Hindlimb muscle (tissue), 1 donor: ENCODE measurements at places on chromosomes 6 and 20. TPM values are rescaled to one million over a fixed set of nuclear protein-coding genes. Genes with fewer than 3 reads are reported as not detected.

FANCE gene
- 27.8 TPM for polyA plus RNA-seq

LTB gene
- polyA plus RNA-seq = 1.5 TPM

MRAP2 gene
- polyA plus RNA-seq = 21.4 TPM

GPX5 gene
- not detected for polyA plus RNA-seq

HLA-DPB1 gene
- polyA plus RNA-seq = 19.2 TPM

SLC16A10 gene
- polyA plus RNA-seq = 7.6 TPM

GRCh38 chr20:51122931-51123658, 100.2 kb upstream of the KCNG1 start:
- DNase-seq = no peak

DNA sequence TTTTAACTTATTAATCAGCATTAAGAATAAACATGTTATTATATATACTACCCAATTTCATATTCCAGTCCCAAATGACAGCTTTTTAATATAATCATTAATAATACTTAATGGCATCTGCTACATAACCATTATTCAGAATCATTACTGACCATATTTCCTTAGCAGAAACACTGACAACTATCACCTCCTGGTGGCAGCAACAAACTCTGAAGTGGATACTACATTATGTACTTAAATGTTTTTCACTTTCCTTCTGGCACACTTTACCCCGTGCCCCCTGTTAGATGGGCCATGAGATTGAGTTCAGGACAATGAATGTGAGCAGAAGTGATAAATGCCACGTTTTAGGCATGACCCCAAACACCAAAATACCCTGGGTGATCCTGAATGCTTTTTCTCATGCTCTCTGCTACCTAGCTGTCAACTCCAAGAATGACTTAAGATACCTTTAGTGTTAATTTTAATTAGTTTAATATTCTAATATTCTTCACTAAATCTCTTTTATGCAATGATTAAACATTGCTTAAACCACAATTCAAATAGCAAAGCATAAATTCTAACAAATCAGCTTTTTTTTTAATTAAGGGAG, 77.1 kb downstream of the LMBRD1 start:
- DNase-seq = no peak

GRCh38 chr20:13447385-13448180, 191.1 kb downstream of the TASP1 start:
- DNase-seq = no peak

DNA sequence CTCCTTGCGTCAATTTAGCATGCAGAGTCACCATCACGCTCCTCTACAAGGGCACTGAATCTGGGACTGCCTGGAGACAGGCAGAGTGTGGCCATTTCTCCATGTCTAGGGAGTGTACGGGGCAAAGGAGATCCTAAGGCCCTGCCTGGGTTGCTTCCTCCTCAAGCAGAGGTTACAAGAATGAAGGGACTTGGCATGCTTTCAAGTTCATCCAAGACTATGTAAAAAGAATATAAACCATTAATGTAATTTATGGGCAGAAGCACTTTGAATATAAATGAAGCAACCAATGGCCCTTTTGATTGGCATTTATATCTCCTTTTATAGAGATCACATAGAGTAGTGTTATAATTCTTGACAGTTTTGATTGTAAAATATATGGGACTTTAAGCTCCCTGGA, 137.5 kb downstream of the BTBD3 start:
- no peak for DNase-seq

DNA sequence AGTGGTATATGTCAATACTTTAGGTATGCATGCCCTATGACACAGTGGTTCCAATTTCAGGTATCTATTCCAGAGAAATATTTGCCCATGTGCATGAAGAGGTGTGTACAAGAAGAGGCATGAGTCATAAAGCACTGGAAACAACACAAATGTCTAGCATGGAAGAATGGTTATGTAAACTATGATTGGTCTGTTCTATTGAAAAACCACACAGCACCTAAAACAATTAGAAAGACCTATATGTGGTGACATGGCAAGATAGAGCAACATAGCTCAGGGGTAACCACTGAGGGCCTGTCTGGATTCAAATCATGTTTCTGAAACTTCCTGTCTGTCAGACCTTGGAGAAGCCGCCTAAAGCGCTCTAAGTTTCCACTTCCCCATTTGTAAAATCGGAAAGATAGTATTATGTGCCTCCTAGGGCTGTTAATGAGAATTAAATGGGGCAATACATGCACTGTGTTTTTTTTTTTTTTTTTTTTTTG, 76.0 kb upstream of the SHLD1 start:
- DNase-seq = no peak

DNA sequence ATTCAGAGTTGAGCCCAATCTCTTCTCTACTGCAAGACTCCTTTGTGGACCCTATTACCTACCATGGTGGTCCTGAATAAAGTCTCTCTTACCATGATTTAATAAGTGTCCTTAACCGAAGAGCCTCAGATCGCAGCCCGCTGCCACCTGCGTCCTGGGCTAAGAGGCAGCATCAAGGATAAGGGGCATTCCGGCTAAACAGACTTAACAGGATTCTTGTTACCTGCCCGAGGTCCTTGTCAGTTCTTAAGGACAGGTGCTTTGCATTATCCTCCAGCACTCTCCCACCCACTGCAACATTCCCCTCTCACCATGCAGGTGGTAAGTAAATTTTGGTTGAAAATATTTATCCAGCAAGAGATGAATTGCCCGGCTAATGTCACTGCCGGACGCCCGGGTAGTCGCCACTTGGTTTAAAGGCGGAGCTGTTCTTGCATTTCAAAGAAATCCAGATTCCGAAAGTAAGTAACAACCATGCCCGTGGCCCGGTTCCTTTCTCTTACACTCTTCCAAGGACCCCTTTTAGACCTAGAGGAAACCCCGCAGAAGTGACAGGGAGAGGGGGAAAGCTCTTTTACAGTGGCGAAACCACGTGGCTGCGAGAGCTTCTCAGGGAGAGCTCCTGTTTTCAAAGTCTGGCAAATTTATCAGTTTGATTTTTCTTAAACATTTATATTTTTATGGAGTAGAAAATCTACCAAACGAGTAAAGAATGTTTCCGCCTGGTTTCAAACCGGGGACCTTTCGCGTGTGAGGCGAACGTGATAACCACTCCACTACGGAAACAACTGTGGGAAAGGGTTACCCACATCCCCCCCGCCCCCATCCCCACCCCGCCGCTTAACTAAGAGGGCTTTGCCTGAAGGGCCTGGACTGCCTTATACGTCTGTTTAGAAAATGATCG, 41.9 kb upstream of the PRSS16 start:
- DNase-seq = no peak

DNA sequence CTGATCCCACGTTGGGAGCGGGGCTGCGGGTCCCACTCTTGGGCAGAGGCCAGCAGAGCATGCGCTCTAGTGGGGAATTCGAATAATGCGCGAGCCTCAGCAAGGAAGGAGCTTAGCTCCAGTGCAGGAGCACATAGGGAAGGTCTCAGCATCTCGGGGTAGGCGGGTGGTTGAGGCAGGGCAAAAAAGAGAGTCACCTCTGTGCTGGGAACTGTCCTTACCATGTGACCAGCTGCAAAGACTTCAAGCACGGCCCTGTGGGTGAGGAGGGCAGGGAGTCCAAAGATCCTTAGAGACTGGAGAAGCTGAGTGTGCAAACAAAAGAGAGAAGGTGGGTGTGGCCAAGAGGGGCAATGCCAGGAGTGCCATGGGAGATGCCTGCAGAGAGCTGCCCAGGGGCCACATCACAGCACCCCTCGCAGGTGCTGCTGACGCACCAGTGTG, 79.2 kb upstream of the CD93 start:
- DNase-seq = no peak

GRCh38 chr6:143673669-143674068, 4.1 kb upstream of the PHACTR2 start:
- peak; percentile 74 for DNase-seq

GRCh38 chr6:26022132-26022472, 59.5 kb downstream of the TRIM38 start:
- peak; percentile 90 for DNase-seq

GRCh38 chr20:49602345-49603208, 34.6 kb upstream of the PTGIS start:
- DNase-seq = no peak

GRCh38 chr6:128826606-128827005, 56.3 kb upstream of the LAMA2 start:
- no peak for DNase-seq

DNA sequence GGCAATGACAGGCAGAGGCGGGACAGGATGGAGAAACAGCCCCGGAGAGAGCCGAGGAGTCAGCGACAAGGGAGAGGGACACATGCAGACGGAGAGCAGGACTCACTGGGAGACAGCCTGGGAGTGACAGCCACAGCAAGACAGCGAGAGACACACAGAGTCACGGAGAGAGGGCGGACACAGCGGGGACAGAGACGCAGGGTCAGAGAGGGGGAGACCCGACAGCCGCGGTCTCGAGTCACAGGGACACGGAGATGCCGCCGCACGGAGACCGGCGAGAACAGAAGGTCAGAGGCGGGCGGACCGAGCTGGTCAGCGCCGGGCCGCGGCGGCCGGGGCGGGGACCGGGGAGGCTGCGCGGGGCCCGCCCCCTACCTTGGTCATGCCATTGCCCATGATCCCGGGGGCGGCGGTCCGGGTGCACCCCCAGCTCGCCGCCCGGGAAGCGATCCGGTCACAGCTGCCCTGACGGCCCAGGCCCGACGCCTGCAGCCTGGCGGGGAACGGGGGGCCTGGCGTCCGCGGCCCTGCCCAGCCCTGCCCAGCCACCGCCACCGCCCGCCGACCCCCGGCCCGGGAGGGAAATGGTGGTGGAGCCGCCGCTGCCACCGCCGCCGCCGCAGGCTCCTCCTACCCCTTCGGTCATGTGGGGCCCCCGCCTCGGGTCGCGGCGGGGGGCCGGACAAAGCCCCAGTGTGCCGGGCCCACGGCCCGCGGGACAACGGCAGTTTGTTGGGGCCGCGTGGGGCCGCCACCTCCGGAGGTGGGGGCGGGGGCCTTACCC, at the start of the genes DUSP15 and TTLL9:
Gene DUSP15 (minus strand): TSS at position 586 of the 784 bp plus-strand sequence. CDS start 190 bp downstream, at position 396.
Gene TTLL9 (plus strand): TSS at position 693 of the 784 bp plus-strand sequence. CDS start 493 bp downstream, outside the sequence.
- peak; percentile 55 for DNase-seq

DNA sequence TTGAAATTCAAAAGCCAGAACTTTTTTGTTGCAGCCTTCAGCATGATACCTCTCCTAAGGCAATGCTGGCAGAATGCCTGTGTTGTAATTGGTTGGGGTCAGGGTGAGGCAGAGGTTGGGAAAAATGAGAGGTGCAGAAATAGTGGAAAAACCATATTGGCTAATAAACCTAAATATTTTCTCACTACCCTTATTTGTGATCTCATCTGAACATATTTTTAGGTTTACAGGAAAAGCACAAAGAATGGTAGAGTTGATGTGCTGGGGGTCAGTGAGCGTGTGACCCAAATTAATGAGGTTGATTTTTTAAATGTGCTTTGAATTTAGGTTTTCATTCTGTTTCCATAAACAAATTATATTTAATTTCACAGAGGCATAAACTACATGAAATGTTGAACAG, 437.3 kb downstream of the HDGFL1 start:
- no peak for DNase-seq

DNA sequence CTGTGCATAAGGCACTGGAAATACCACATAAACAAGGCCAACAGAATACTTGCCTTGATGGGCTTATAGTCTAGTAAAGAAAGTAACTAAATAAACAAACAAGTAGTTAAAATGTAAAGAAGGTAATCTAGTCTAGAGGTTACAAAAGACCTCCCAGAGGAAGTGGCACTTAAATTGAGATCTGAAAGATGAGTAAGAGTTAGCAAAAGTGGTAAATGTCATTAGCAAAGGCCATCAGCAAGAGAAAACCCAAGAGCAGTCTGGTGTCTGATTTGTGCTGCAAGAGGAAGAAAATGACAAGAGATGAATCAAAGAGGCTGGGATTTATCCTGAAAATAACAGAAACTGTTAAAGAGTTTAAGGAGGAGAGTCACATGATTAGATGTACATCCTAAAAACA, 96.6 kb upstream of the SMLR1 start:
- no peak for DNase-seq

DNA sequence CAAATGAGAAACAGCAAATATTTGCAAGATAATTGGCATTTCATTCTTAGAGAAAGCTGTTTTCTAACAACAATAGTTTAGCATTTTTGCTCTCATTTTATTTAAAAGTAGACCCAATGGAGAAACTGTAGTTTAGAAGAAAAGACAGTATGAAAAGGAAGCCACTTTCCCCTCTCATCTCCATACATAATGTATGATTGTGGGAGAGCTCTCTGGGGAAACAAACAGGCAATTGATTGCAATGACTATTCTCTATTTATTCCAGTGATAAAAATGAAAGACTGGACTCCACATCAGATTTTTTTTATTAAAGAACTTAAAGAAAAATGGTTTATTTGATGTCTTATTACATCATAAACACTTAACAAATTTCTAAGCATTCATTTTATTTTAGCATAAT, 116.8 kb upstream of the SASH1 start:
- DNase-seq = no peak

DNA sequence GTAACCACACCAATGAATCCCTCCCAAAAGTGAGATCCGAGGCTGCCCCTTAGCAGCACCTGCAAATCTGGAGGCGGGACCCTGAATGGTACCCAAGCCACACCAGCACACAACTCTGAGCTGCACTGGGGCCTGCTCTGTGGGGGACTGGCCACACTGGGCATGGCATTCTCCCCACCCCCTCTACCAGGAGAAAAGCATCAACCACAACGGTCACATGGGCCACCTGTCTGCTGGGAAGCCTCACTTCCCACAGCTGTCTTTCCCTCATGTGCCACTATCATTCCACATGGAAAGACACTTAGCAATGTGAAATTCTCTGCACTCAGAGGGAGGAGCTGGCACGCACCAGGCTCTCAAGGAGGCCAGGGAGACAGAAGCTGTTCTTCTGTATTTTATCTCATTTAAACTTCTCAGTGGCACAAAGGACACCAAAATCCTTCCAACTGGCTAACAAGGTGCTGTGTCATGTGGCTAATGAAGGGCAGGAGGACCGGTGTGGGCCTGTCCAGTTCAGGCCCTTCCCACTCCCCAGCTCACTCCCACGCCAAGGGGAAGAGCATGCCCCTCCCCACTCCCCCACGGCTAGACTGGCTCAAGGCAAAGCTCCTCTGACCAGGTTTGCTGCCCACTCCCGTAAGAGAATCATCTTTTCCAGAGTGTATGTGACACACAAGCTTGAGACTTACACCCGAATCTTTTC, 19.0 kb downstream of the YTHDF1 start:
- no peak for DNase-seq

- no peak for DNase-seq
These were observed 178.7 kb downstream of the NFATC2 start for GRCh38 chr20:51363813-51364212.

DNA sequence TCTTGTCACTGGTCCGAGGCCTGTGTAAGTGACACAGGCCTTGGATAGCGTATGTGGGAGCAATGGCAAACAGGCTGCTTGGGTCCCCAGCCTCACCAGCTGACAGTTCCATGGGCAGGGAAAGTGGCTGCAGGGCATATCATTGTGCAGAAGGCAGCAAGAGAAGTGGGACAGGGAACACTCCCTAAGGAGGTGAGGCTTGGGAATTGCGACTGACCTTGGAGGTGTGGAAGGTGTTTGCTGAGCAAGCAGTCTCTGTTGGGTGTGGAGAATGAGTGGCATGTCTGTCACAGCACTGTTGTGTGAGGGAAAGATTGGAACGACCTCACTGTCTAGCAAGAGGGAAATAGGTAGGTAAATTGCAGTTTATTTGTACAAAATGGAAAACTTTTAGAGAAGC, 16.8 kb downstream of the POFUT1 start:
- no peak for DNase-seq
